ENCODE measurements at places on chromosomes 16 and 17. TPM values are rescaled to one million over a fixed set of nuclear protein-coding genes. Genes with fewer than 3 reads are reported as not detected.
A peak's percentile ranks its signal among the peaks of the same experiment; 100 is the strongest.

- no peak for DNase-seq
Measured at GRCh38 chr17:302300-302698, 50.3 kb downstream of the RPH3AL start.

DNA sequence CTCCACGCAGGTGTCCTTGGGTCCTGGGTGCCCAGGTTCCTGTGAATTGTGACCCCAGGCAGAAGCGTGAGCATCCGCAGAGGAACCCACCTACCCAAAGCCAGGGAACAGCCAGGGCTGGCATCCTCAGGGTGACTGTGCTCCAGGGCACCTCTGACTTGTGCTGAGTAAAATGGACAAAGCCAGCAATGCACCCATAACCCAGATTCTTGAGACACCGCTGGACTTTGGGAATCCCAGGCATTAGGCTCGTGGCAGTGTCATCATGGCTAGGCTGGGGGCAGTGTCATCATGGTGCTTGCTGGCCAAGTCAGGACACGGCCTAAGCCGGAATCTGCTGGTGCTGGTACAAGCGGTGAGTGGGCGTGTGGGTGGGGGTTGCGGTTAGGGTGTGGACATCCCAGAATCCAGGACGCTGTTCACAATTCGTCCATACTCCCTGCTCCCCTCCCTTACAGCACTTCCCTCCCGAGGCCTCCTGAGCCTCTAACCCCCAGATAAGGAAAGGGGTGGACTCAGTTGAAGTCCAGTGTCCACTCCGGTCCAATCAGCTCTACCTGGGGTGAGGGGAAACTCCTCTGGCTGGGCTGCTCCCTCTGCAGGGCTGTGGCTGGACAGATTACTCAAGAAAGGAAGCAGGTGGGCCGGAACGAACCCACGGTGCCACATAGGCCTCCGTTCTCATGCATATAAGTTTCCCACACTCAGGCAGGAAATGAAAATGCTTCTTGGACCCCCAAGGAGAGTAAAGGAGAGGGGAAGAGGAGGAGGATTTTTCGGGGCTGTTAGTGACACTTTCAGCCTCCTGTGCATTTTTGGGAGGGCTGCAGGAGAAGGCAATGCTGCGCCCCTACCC lies 138.9 kb downstream of the SEC14L1 start:
- peak; percentile 55 for DNase-seq

- DNase-seq = no peak
Measured at GRCh38 chr17:66398617-66399016, 96.2 kb downstream of the PRKCA start.

DNA sequence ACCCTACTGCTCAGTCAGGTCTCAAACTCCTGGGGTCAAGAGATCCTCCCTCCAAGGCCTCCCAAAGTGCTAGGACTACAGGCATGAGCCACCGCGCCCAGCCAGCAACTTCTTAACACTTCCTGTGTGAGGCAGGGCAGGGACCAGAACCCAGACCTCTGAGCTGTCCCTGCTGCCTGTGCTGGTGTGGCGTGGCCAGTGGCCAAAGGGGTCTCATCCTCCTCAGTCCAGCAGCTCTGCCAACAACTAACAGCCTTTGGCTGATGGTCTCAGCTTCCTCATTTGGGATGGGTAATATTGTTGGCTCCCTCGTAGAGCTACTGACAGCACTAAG lies 1.4 kb upstream of the LLGL1 start:
- no peak for DNase-seq

- no peak for DNase-seq
Measured at GRCh38 chr17:796609-797008, 14.5 kb downstream of the MRM3 start.

GRCh38 chr17:29870836-29871465 lies 59.1 kb downstream of the SSH2 start:
- DNase-seq = no peak

GRCh38 chr17:4206962-4207361 lies 56.8 kb downstream of the ANKFY1 start:
- no peak for DNase-seq

DNA sequence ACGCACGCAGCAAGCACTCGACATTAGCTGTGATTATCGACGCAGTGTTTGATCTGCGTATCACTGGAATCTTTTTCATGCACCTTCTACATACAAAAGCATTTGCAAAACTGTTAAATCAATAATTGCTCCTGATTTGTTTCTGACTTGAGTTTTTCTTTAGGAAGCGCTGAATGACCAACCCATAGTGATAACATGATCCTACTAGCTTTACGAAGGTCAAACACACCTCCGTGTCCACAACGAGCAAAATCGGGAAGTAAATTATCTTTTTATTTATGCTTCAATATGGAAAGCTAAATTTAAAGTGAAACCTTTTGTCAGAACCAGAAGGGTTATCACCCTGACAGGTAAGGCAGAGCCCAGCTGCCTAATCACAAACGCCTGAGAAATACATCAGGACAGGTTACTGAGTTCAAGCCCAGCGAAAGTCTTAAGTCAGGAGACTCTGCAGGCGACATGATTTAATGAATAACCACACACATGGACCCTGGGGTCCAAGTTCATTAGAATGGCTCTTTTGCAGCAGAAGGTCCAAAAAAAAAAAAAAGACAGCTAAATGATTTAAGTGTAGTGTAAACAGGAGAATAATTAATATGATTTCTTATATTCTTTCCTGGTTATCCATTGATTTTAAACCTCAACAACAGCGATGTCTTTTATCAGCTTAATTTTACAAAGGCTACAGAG lies 104.2 kb downstream of the ADCY9 start:
- DNase-seq = no peak

DNA sequence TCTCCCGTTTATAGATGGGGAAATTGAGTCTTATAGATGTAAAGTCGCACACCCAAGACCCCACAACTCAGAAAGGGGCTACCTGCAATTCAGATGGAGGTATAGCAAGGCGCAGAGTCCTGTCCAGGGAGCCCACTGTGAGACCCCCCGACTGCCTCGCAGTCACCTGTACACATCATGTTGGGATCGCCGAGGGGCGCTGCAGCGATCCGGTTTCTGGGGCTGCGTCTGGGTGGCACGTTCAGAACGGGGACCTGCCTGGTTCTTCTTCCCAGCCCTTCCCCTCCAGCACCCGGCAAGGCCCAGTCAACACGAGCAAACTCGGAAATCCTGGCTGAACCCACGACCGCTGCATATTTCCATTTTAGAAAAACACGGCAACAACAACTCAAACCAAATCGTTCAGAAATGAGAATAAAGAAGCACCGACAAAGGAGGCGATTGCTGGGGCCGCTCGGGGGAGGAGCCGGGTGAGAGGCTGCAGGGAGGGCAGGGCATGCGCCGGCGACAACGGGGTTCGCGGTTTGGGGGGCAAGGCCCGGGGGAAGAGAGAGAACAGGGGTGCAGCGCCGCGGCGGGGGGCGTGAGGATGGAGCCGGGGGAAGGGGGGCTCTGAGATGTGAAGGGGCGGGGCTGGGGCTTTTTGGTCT lies 643 bp downstream of the HSDL1 start:
- DNase-seq = peak; percentile 50

DNA sequence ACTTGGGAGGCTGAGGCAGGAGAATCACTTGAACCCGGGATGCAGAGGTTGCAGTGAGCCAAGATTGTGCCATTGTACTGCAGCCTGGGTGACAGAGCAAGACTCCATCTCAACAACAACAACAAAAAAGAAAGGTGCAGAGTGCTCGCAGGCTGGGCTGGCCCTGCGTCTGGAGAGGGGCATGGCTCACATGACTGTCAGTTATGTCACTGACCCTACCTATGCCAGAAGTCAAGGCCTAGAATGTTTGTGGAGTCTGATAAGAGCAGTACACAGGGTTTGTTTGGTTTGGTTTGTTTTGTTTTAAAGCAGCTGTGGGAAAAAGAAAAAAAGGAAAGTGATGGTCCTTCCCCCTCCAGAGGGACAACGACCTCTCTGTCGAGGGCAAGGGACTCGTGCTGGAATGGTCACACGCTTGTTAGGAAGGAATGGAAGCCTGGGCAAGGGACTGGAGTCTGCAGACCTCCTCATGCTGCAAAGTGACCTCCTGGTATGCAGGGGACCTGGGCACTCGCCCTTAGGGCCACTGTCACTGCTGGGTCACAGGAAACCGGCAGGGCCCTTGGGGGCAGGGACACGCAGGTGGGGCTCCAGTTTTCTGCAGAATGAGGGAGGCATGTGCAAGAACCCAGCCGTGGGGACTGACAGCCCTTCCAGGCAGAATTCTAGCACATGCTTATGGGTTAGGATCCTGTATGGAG lies 10.1 kb upstream of the OSGIN1 start:
- DNase-seq = no peak

GRCh38 chr17:68257934-68258333 lies 10.1 kb downstream of the AMZ2 start:
- no peak for DNase-seq

The CMTM2 gene
- total RNA-seq = not detected

The SOST gene
- not detected for total RNA-seq

The CES1 gene
- total RNA-seq = not detected

The DRC3 gene
- not detected for total RNA-seq

The SLC13A2 gene
- total RNA-seq = not detected

All from GM23338 (cell line).